ENCODE measurements at places on chromosomes 1 and 21.

- DNase-seq: no peak
Measured at GRCh38 chr1:174352117-174352516, 95.6 kb upstream of the GPR52 start.

DNA sequence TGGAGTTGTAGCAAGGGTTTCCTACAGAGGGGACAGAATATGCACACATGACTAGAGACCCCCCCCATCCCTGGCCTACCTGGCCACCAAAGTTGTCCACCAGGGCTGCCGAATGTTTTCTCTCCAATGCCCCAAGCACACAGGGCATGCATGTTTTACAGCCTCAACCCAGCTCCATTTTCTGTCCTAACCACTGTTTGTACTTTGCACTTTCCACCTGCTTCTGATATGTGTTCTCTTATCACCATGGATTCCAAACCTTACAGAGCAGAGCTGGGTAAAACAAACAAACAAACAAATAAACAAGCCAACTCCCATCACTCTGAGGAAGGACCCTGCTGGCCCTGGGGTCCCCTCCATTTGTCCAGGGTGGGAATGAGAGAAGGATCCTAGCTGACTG is 27.3 kb downstream of the CLIC6 start:
- no peak for DNase-seq

- peak; percentile 47 for DNase-seq
Measured at GRCh38 chr1:47940779-47941178, 56.4 kb downstream of the TRABD2B start.

- no peak for DNase-seq
Measured at GRCh38 chr1:155134322-155134721, 1.3 kb upstream of the SLC50A1 start.

- DNase-seq: no peak
Measured at GRCh38 chr1:223150443-223150842, 7.4 kb upstream of the TLR5 start.

DNA sequence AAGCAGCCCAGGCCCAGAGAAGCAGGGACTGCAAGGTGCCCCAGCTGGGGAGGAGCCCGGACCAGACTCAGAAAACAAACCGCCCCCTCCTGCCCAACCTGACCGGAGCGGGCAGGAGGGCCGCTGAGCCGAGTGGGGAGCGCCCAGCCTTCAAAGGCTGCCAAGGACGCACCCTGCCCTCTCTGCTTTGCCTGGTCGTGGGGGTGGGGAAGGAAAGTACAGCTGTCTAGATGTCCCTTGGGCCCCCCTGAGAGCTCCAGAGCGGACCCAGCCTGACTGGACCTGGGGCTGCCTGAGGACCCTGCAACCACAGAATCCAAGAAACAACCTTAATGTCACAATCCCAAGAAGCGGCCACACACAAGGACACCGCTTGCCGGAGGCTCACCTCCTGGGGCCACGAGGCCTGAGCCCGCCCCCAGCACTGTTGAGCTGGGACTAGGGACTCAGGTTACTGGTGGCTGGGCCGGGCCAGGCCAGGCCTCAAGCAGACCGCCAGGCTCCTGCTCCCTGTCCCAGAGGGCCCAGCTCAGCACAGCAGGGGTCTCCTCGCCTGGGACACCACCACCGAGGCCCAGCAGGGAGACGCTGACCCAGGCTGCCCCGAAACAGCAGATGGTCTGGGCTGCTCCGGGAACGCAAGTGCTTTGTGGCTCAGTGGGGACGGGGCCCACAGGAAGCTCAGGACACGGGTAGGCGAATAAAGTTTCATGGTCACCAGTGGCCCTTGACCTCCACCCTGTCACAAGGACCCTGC is 1.4 kb downstream of the DVL1 start:
- no peak for DNase-seq

- DNase-seq: no peak
Measured at GRCh38 chr1:26907071-26907917, 6.5 kb downstream of the NR0B2 start.

DNA sequence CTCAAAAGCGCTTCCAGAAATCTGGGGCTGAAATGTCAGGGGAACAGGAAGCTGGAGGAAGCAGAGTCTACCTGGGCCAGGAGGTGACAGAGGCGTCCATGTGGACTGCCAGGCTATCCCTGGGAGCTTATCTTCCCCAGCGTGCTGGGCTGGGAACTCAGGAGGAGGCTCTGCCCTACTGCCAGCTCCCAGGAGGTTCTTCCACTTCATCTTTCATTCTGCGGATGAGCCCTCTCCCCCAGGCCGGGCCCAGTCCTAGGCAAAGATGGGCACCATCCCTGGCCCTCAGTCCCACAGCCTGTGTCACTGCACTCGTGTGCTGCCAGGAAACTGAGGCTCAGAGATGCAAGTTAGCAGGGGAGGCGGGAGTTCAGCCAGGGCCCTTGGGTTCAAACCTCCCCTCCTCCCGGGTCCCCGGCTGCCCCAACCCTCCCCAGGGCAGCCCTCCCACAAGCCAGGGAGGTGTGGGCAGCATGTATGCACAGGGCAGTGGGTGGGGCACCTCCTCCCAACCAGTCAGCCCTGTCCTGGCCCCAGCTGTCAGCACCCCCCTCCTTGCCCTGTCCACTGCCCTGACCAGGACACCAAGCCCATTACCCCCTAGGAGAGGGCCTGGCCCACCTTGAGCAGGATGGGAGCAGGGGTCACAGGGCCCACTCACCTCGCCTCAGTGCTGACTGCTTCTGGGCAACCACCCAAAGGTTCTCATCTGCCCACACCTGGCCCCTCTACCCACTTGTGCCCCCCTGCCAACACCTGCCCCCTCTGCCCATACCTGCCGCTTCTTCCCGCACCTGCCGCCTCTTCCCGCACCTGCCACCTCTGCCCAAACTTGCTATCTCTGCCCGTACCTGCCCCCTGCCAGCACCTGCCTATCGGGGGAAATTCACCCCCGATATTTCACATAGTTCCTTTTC is 226.0 kb downstream of the NPHP4 start:
- DNase-seq: no peak

- no peak for DNase-seq
Measured at GRCh38 chr1:23422941-23423340, 1.6 kb downstream of the TCEA3 start.

- DNase-seq: no peak
Measured at GRCh38 chr1:174623324-174624035, 175.7 kb downstream of the GPR52 start.

- DNase-seq: no peak
Measured at GRCh38 chr1:54556110-54556509, 8.1 kb downstream of the ACOT11 start.

- peak; percentile 81 for DNase-seq
Measured at GRCh38 chr21:40819071-40819900, 27.7 kb downstream of the DSCAM start.

- DNase-seq: peak; percentile 58
Measured at GRCh38 chr1:17636612-17637011, 97.1 kb downstream of the ARHGEF10L start.

GRCh38 chr1:93905734-93906133 is 3.5 kb downstream of the GCLM start:
- DNase-seq: peak; percentile 18

DNA sequence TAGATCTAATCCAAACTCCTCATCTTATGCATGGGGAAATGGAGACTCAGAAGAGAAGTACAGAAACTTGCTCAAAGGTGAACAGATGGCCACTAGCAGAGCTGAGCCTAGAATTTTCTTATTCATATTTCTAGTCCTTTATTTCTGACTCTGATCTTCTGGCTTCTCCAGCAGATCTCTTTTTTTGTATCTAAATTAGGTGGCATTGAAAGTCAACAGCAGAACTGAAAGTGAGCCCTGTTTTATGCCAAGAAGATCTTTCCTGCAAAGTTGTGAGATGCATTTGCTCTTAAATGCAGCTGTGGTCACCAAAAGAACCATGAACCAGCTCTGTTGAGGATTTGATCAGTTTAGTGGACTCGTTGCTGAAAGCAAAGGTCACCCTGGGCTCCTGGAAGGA is 75.5 kb downstream of the KAZN start:
- DNase-seq: no peak

DNA sequence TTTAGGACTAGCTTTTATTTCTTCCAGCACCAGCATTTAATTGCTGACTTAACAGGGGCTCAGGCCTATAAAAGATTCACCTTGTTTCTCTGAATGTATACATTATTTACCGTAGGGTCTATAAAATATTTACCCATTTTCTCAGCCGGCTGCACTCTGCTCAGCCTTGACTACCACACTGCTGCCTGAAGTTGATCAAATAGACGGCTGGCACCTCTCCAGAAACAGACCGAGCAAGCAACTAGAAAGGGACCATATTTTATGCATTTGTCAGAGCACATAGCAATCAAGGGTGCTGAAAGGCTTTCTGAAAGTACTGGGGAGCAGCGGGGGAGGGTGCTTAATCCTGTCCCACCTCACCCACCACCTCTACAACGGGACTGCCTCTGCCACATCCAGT is 64.7 kb upstream of the FGGY start:
- DNase-seq: no peak

DNA sequence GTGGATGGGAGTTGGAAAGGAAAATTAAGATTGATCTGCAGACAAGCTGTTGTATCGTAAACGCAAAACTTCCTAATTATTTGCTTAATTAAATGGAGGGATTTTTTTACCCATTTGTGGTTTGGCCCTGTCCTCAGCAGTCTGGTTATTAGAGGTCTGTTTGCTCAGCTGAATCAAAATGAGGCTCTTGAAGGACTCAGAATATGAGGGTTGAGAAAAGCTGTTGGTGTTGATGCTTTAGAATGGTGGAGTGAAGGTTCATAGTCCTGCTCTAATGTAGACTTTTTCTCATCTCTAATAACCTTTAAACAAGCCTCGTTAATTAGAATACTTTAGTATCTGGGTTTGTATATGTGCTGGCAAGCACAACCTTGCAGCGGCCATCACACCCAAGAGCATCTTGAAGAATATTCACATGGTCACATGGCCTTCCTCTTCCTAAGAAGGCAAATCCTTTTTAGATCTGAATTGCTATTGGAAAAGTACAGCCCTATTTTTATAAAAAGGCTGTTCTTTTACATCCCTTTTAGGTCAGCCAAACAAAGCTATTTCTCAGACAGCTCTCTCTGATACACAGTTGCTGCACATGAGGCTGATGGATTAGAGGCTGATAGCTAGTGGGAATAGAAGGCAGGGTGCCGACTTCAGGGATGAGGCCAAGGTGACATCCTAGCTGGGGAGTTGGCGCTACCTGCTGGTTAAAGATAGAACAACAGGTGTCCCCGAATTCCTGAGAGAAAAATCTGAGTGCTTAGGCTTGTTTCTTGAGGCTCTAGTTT is 53.8 kb downstream of the MACF1 start:
- peak; percentile 50 for DNase-seq
